Foreskin keratinocyte (primary cell): ENCODE measurements at places on chromosomes 6 and 20. TPM values are rescaled to one million over a fixed set of nuclear protein-coding genes. Genes with fewer than 3 reads are reported as not detected.

The SERINC1 gene
- 27.6 and 28.5 TPM in 2 replicates for polyA plus RNA-seq

The IRF4 gene
- not detected in 2 replicates for polyA plus RNA-seq

The HLA-DQA2 gene
- not detected in 2 replicates for polyA plus RNA-seq

The FNDC1 gene
- 0.01 and 0.02 TPM in 2 replicates for polyA plus RNA-seq

The MAFB gene
- 0.07 and 0.12 TPM in 2 replicates for polyA plus RNA-seq

The FAM83B gene
- 1.1 and 1.9 TPM in 2 replicates for polyA plus RNA-seq

The MMP24 gene
- polyA plus RNA-seq, result 0.03 TPM in 2 replicates

The TJAP1 gene
- polyA plus RNA-seq, result 28.6 and 28.8 TPM in 2 replicates

The RIPPLY2 gene
- polyA plus RNA-seq, result 1.5 and 2.2 TPM in 2 replicates

The L3MBTL1 gene
- 1.5 and 2.4 TPM in 2 replicates for polyA plus RNA-seq

The CEP162 gene
- polyA plus RNA-seq, result 2.0 and 2.1 TPM in 2 replicates

The TCF15 gene
- polyA plus RNA-seq, result 0.07 TPM in 1 of 2 replicates, not detected in the other

The RRAGD gene
- 0.04 and 0.08 TPM in 2 replicates for polyA plus RNA-seq

The BPIFB4 gene
- polyA plus RNA-seq, result not detected in 2 replicates

The RAB23 gene
- polyA plus RNA-seq, result 6.9 and 9.3 TPM in 2 replicates

The C20orf204 gene
- polyA plus RNA-seq, result 0.10 and 0.11 TPM in 2 replicates
